ENCODE measurements at places on chromosomes 16 and 17.

DNA sequence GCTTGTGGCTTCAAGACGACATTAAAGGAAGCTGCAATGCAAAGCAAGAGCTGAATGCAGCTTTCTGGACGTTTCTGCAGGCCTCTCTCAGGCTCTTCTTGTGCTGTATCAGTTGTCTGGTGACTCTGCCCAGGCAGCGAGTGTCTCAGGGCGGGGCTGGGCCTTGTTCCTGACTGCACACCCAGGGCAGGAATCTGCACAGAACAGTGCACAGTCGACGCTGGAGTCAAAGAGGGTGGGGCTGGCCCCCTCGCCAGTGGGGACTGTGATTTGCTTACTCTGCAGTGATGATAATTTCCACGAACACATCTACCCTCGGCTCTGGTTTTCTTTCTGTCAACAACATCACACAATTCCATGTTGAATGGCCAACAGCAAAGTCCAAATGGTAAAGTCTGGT, 60.7 kb downstream of the IRF8 start:
- no peak for DNase-seq

- DNase-seq: no peak
Measured at GRCh38 chr16:24736758-24737157, 7.3 kb downstream of the TNRC6A start.

DNA sequence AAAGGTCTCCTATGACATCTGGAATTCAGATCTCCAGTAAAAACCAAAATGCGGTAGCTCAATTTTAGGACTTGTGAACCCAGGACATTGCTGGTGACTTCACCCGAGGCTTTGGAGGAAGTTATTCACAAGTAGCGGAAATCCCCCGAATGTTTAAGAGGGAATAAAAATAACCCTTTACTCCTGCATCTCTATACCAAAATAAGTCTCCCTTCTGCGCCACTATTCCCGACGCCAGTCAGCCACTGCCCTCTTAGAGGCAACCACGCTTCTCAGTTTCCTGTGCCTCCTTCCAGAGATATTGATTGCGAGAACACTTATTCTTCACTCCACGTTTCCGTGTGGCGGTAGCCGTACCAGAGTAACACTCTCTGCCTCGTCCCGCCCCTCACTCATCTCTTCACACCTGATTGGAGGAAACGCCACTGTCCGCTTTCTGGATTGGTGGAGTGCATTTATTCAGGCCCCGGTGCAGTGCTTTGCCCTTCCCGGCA, 27.4 kb downstream of the EMP2 start:
- DNase-seq: peak; percentile 34

GRCh38 chr16:11672206-11673090, 4.2 kb downstream of the SNN start:
- no peak for DNase-seq

- DNase-seq: no peak
Measured at GRCh38 chr16:87757841-87758426, 7.9 kb downstream of the KLHDC4 start.

GRCh38 chr16:88977018-88977811, at the start of gene CBFA2T3:
TSS of gene CBFA2T3 (minus strand) at chr16:88977207. CDS start at chr16:88976807, 400 bp downstream.
- DNase-seq: no peak

DNA sequence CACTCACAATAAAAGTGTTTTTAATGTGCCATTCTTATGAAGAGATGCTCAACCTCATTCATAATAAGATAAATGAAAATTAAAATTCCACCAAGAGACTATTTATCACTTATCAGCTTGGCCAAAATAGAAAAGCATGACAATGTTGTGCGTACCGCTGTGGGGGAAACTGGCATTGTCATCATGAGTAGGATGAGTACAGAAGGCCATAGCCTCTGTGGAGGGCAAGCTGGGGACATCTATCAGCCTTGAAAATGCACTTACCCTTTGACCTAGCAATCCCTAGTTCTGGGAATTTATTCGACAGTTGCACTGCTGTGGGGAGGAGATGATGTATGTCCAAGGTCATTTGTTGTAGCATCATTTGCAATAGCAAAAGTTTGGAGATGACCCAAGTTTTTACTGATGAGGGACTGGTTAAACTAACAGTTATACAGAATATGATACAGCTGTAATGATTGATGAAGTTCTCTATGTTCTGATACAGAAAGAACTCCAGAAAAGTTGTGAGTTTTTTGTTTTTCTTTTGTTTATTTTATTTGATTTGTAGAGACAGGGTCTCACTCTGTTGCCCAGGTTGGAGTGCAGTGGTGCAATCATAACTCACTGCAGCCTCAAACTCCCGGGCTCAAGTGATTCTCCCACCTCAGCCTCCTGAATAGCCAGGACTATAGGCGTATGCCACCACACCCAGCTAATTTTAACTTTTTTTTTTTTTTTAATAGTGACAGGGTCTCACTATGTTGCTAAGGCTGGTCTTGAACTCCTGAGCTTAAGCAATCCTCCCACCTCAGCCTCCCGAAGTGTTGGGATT, 13.7 kb upstream of the PRKCB start:
- DNase-seq: no peak

- DNase-seq: no peak
Measured at GRCh38 chr16:52494621-52495020, 52.3 kb downstream of the TOX3 start.

GRCh38 chr17:49980703-49981197, 11.8 kb downstream of the DLX4 start:
- DNase-seq: no peak

- DNase-seq: no peak
Measured at GRCh38 chr16:85064186-85064585, 36.6 kb downstream of the KIAA0513 start.

- DNase-seq: no peak
Measured at GRCh38 chr17:47742319-47743181, 9.5 kb downstream of the TBX21 start.

- DNase-seq: no peak
Measured at GRCh38 chr17:74972973-74973328, 392 bp upstream of the HID1 start.

GRCh38 chr16:743794-744500, 3.1 kb upstream of the CIAO3 start:
- no peak for DNase-seq

DNA sequence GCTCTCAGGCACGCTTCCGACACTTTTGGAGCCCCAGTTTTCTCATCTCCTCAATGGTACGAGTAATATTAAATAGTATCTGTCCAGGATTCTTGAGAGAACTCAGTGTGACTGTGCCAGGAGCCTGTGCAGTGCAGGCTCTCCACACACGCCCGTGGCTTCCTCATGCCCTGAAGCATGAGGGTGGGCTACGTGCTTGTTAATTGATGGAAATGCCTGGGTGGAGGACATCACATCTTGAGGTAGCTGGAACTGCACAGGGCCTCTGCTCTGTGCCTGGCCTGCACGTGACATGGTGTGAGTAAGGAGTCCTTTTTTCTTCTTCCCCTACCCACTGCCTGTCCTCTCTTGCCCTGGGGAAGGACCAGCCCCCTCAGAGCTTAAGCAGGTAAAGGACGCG, 43.1 kb upstream of the LHX1 start:
- no peak for DNase-seq

GRCh38 chr17:7119314-7119713, 4.7 kb upstream of the ASGR2 start:
- no peak for DNase-seq

- no peak for DNase-seq
Measured at GRCh38 chr17:65527857-65528591, 33.4 kb downstream of the AXIN2 start.

- DNase-seq: no peak
Measured at GRCh38 chr17:80916246-80916645, 75.4 kb upstream of the CHMP6 start.

DNA sequence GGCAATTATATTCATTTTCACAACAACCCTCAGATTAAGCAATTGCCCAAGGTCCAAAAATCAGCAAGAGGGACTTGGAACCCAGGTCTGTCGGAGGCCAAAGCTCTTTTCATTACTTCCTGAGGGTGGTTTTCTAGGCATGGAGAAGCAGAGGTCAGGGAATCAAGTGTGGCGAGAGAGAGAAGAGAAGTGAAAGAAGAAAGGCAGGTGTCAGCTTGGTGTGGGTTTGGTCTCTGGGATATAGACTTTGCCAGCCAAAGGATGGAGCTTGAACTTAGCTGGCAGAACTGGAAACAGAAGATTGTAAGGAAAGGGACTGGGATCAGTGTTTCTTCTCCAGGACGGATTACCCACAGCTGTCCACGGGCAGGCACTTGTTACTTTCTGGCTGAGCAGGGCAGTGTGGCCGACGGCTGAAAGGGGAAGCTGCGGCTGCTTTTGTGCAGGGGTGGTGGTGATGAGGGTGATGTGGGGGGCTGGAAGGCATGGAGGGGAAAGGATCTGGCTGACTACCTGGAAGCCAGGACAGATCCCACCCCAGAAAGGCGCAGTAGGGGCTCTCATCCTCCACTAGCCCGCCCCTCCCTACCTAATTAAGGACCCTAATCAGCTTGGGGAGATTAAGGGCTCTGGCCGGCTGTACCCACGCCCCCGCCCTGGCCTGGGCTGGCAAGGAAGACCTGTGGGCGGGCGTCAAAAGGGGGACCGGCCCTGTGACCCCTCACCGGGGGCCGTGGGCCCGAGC, at the start of gene GUCY2D:
Gene GUCY2D (plus strand): TSS at position 640 of the 745 bp plus-strand sequence. CDS start 433 bp downstream, outside the sequence.
- no peak for DNase-seq

- no peak for DNase-seq
Measured at GRCh38 chr16:4882633-4883285, 35.5 kb downstream of the UBN1 start.

DNA sequence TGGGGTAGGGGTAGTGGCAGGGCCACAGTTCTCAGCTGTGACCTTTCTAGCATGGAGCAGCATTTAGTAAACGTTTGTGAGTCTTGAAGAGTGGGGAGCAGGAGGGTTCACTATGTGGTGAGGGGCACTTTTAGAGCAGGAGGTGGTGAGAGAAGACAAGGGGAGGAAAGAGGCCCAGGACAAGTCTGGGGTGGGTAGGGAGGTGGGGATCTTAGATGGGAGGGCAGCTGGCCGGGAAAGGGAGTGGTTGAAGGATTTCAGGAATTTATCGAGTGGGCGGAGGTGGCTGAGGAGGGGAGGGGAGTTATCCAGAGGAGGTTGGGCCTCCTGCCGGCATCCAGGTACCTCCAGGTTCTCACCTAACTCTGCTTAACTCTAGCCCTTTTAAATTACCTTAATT, 1.9 kb downstream of the CLEC16A start:
- DNase-seq: no peak

- no peak for DNase-seq
Measured at GRCh38 chr16:78956859-78957258, 643.7 kb downstream of the MAF start.

DNA sequence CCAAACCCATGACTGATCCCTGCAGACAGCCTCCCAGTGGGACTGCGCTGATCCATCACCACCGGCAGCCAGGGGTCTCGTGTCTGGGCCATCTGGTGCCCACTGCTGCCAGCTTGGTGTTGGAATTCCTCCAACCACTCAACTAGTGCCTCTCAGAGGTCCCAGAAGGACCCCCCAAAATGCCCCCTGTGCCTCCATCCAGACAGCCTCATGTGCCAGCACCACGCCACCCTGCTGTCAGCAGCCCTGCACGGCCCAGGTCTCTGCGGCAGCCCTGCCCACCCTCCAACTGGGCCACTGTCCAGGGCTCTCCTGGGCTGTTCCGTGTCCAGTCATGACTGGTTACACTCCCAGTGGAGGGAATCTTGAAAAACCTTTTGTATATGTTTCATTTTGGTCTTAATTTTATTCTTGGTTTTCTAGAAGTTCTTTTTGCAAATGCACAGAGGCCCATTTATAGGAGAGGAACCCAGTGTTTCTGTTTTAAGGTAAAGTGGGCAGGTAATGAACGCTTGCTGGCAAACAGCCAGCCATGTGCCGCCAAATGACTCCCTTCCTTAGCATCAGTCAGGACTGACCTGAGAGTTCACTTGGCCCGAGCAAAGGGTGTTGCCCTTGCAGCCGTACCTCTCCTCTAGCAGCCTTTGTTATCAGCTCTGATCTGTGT, 34.6 kb downstream of the GRIN2C start:
- DNase-seq: no peak

DNA sequence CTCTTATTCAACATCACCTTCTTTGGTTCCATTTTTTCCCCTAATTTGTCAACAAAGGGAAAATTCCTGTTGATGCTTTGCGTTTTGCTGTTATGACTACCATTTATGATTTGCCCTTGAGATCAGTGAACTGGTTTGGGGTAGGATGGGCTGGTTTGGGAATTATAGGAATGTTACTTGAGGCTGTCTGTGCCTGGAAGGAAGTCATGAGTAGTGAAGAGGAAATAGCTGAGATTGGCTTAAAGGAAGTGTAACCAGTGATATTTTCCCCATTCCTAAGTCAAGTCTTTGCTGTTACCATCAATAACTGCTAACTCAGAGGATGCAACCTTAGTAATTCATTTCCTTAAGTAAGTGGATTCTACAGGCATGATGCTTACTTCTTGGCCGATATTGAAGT, 179.2 kb downstream of the MAP2K6 start:
- no peak for DNase-seq

DNA sequence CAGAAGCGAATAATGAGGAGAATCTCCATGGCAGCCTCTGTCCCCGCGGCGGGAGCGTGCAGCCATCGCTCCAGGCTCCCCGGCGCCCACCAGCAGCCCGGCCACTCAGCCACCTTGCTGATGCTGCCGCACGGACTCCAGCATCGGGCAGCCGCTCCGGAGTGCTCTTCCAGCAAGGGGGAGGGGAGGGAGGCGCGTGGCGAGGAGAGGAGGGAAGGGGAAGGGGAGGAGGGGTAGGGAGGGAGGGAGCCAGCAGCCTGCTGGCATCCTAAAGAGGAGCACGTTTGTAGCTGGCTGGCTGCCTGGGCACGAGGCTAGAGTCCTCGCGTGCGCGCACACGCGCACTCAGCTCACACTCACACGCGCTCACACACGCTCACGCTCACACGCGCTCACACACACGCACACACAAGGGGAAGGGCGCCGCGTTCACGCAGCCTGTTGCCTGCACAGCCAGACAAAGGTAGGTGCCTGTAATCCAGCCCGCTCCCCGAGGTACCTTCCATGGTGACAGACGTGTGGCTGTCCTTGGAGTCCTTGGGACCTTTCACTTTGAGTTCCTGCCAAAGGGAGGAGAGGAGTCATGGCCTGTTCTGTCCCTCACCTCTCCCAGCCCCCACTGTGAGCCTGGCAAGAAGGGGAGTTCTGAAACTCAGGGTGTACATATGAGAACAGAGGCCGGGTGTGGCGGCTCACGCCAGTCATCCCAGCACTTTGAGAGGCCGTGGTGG, 82.1 kb downstream of the TIMM22 start:
- DNase-seq: no peak

GRCh38 chr17:82090549-82091263, 7.3 kb downstream of the FASN start:
- no peak for DNase-seq

DNA sequence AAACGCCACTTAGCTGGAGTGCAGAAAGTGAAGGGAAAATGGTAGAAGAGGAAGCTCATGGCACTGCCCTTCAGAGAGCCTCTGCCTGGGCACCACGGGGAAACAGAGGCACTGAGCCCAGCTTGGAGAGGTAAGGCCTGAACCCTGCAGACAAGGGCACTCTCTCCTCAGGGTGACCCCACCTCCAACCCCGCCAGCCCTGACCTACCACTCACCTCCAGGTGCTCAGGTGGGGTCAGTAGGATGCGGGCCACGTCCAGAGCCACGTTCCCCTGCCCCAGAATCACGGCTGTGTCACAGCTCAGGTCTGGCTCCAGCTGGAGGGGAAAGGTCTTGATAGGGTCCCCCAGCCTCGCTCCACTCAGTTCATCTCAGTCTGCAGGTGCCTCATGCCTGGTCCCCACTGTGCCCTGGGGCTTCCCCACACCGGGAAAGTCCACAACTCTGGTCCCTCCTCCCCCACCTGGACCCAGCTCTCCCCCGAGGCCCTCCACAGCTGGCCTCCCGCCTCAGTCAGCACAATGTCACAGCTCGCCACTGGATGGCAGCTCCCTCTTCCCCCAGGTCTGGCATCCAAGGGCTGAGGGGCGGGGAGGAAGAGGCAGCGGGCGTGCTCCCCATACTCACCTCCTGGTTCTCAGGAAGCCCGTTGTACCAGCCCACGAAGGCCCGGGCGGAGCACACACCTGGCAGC, 6.0 kb upstream of the GRIN2C start:
- DNase-seq: no peak
